Fibroblast of gingiva (primary cell): ENCODE measurements at places on chromosomes 7 and 10.

GRCh38 chr7:141593134-141593533 lies 41.9 kb downstream of the AGK start:
- no peak for DNase-seq

- no peak for DNase-seq
These were observed 126.0 kb downstream of the EBF3 start for GRCh38 chr10:129837909-129838582.

DNA sequence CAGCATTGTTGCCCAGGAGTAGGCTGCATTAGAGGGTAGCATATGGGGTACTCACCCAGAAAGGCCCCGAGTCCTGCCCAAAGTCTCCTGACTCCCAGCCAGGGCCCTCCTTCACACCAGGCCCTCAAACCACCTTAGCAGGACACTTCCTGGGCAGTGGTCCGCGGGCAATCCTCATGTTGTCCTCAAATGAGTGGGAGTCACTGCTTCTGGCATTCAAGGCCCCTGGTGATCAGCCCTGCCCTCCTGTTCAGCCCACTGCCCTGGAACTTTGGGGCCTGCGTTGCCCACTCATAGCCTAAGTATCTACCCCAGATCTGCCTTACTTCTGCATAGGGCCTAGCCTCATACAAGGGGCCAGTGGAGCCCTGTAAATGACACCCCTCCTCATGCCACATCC lies 70.9 kb upstream of the PRLHR start:
- DNase-seq, result no peak

GRCh38 chr10:37856881-37857286 lies 526 bp downstream of the ZNF248 start:
- DNase-seq, result peak; percentile 3

GRCh38 chr7:112715525-112715924 lies 74.7 kb downstream of the TMEM168 start:
- DNase-seq, result no peak

DNA sequence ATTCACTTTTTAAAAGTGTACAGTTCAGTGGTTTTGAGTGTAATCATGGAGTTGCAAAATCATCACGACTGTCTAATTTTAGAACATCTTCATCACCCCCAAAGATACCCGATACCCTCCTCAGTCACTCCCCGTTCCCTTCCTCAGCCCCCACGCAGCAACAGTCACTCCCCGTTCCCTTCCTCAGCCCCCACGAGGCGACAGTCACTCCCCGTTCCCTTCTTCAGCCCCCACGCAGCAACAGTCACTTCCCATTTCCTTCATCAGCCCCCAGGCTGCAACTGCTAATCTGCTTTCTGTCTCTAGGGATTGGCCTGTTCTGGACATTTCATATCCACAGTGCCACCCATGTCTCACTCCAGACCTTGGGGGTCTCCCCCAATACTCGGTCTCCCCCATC lies 161.6 kb upstream of the PPP2R2D start:
- no peak for DNase-seq

DNA sequence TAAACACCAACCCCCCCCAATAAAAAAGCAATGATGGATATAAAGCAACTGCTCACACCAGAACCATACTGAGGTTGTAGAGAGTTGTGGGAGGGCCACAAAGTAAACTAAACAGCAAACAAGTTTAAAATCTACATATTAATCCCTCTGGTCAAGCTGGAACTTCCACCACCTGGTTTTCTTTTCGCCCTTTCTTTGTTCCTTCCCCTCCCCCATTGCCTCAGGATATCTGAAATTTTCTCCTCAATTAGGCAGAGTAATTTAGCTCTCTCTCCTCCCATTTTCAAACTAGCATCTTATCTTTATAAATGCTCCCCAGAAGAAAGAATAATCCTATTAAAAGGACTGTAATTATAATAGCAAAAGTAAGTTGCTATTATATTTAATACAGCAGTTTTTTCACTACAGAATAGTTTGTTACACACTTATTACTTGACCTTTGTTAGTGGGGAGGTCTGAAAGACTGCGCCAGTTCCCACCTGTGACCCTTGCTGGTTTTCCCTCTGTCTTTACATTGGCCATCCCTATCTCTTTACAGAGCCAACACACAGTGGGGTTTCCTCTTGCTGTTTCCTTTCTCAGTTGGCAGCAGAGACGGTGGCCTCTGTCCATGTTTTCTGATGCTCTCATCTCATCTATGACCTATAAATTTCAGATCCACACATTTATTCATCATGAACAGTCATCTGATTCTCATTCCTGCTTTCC lies 235.4 kb downstream of the RNLS start:
- DNase-seq, result no peak

DNA sequence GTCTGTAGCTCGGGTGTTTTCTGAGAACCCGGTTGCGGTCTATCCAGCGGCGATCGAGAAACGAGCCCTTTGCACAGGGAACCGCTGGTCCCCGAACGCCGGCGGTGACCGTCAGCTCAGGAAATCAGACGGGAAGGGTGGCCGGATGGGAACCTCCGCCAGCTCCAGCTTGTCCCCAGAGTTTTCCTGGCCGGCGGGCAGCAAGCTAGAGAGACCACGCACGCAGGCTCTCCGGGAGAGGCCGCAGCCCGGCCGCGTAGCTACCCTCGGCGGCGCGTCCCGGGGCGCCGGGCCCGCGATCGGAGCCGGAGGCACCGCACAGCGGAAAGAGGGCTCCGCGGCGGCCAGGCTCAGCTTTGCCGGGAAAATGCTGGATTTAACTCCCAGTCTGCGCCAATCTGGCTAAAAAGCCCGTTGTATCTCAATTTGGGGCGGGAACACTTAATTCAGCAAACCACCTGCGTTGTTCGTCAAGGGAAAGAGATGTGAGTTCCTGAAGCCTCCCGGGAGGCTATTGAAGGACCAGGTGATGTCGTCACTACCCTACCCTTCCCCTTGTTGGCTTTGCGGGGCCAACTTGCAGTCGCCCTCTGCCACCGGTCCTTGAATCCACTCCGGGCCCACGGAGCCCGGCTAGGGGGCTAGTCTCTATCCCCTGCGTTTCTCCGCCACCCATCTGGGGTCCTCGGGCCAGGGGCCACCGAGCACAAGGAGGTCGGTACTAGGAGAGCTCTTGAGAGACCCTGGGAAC lies 859 bp upstream of the CH25H start:
- no peak for DNase-seq

DNA sequence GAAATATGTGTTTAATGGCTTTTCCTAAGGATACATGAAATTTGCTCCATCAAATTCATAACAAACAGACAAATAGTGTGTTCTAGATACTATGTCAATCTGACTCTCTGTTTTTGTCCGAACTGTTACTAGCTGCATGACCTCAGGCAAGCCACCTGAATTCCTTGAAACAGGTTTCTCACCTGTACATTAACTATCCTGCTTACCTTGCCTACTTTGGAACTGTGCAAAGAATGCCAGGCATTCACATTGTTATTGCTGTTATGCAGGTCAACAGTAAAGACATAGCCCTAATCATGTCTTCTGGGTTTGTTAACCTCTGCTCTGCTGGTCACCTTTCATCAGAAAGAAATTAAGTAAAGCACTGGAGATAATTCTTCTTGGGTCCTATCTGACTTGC lies 1283.9 kb upstream of the CELF2 start:
- DNase-seq, result no peak

- DNase-seq, result peak; percentile 98
These were observed 106.7 kb downstream of the TES start for GRCh38 chr7:116316838-116317628.

- DNase-seq, result no peak
These were observed 25.2 kb downstream of the HTRA1 start for GRCh38 chr10:122486406-122487080.

DNA sequence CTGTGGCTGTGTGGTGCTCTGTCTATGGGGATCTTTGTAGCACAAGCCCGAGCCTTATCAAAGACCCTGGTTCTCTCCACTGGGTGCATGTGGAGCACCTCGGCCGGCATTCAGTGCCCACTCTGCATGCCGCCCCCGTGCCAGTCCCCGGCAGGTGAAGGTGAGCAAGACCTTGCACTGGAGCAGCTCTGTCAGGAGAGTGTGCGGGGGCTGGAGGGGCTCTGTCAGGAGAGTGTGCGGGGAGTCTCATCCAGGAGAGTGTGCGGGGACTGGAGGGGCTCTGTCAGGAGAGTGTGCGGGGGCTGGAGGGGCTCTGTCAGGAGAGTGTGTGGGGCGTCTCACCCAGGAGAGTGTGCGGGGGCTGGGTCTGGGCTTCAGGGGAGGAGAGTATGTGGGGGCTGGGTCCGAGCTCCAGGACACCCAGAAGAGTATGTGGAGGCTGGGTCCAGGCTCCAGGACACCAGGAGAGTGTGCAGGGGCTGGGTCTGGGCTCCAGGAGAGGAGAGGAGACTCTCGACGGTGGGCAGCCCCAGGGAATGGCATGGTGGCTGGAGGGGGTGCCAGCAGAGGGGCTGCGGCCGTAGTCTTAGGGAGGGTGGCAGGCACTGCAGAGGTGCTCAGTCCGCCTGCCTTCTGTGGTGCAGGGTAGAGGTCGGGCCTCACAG lies 40.8 kb downstream of the INPP5A start:
- no peak for DNase-seq

DNA sequence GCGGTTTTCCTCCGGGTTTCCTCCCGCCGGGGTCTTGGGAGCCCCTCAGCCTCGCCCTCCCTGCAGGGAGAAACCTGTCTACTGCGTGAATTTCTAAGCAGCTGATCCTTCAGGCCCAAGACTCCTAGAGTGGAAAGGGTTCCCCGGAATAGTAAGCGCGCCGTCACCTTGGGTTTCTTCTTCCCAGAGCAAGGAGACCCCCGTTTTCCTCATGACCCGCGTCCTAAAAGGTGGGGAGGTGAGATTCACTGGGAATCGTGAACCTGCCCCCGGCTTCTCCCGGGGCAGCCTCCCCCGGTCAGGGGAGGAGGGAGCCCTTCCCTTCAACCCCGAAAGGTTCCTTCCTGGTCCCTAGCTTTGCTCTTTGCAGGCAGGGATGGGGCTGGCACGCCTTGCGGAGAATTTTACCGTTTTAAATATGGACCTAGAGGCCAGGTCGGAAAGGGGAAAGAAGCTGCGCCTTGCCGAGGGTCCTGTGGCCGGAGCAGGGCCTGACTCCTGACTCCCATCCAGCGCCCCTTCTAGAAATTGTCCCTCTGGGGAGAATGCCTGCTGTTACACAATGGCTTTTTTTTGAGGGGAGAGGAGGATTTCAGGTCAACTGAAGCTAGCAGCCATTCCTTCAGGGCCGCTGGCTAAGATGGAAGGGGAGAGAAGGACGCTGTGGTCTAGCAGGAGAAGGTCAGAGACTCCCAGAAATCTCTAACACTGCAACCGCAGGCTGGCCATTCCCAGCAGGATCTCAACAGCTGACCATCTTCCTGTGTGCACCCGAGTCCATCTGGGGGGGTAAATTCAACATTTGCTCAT lies 11.6 kb upstream of the MNX1 start:
- DNase-seq, result no peak

DNA sequence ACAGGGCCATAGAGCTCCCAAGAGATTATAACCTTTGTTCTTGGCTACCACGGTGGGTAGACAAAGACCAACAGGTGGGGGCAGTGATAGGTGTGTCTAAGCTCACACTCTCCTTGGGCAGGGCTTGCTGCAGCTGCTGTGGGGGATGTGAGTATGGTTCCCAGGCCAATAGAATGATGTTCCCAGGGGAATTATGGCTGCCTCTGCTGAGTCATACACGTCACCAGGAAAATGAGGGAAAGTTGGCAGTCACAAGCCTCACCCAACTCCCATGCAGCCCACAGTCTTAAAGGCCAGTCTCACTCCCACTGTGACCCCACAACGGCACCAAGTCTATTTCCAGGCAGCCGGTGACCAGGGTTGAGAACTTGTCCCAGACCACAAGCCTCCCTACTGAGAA lies 453.4 kb upstream of the PODXL start:
- no peak for DNase-seq

GRCh38 chr10:118463740-118464139 lies 121.6 kb upstream of the FAM204A start:
- DNase-seq, result no peak

GRCh38 chr7:151074817-151075661 lies 5.6 kb downstream of the FASTK start:
- DNase-seq, result no peak

DNA sequence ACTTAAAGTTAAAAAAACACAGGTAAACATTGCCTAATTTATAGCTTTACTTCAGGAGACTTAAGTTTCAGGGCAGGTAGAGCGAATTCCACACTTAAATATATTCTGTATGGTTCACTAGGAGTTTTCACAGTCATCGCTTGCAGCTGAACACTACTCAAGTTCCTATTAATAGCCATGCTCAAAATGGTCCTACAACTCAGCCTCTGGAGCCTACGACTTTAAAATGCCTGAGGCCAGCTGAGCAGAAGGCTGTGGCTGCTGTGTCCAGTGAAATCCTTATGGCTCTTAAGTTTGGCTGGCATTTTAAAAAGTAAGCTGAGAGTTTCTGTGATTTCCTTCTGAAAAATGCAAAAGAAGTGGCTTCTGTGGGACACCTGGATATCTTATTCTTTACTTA lies 105.4 kb upstream of the GLI3 start:
- no peak for DNase-seq

DNA sequence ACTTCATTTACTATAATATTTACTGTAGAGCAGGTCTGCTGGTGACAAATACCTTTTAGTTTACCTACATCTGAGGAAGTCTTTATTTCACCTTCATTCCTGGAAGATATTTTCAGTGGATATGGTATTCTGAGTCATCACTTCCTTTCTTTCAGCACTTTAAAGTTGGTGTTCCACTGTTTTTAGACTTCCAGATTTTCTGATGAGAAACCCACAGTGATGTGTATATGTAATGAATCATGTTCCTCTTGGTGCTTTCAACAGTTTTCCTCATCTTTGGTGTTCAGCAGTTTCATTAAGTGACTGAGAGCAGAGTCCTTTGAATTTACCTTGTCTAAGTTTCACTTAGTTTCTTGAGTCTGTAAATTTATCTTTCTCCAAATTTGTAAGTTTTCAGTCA lies 36.4 kb downstream of the COPG2 start:
- no peak for DNase-seq

DNA sequence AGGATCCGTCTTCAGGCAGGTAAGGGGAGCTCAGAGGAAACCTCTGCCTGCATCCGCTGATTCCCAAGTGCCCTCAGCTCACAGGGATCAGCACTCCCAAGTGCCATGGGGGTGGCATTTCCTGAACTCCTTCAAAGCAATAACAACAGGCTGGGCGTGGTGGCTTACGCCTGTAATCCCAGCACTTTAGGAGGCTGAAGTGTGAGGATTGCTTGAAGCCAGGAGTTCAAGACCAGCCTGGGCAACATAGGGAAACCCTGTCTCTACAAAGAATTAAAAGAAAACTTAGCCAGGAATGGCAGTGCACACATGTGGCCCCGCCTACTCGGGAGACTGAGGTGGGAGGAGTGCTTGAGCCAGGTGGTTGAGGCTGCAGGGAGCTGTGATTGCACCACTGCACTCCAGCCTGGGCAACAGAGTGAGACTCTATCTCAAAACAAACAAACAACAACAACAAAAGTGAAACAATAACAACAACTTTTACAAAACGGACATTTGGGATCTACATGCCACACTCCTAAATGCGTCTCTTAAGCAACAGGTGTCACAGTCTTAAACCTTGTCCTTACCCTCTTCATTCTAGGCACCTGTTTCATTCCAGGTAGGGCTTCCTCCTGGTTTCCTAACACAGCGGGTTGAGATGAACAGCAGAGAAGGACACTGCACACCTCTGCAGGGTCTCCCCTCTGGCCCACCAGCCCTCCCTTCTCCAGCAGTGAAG lies 73.8 kb downstream of the PAXIP1 start:
- DNase-seq, result no peak

GRCh38 chr7:48734695-48735406 lies 189.5 kb upstream of the CDC14C start:
- DNase-seq, result no peak
